Thoracic aorta (tissue), 2 donors: ENCODE measurements at places on chromosomes 11 and 22. TPM values are rescaled to one million over a fixed set of nuclear protein-coding genes. Genes with fewer than 3 reads are reported as not detected.

DNA sequence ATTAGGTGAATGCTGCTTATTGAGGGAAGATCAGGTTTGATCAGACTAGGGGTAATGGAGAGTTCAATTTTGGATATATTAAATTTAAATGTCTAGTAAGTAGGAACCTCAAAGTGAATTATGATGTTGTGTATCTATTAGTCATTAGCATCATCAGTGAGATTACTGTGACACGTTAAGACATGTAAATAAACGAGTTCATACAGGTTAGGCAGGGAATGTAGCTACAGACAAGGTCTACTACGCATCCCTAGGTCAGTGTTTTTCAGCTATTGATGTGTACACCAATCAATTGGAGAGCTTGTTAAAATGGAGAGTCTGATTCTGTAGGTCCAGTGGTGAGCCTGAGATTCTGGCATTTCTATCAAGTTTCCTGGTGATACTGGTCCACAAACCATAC, 120.1 kb upstream of the LRRC4C start:
- no peak overlapping the region for H3K4me3 ChIP-seq
- H3K36me3 ChIP-seq: no peaks in the 10 kb centered on the region
- no peaks in the 10 kb centered on the region for H3K27me3 ChIP-seq
- DNase-seq: no peak
- H3K27ac ChIP-seq: no peak overlapping the region

MSANTD2 gene
- 16.4 TPM for total RNA-seq

DNA sequence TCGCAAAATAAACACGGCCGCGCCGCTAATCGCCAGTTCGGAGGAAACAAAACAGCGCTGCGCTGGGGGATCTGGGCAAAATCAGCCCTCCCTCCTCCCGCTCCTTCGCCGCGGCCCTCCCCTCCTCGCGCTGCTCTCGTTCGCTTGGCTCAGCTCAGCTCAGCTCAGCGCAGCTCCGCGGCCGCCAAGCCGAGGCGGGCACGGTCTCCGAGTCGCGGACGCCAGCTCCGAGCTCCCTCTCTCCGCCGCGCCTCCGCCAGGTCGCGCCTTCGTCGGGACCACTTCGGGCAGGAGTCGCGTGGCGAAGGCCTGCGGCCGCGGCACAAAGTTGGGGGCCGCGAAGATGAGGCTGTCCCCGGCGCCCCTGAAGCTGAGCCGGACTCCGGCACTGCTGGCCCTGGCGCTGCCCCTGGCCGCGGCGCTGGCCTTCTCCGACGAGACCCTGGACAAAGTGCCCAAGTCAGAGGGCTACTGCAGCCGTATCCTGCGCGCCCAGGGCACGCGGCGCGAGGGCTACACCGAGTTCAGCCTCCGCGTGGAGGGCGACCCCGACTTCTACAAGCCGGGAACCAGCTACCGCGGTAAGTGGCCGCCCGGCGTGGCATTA, at the start of gene SPON1:
Gene SPON1, plus strand, starts transcription at position 162 of the 607 bp plus-strand sequence. Its CDS starts 182 bp downstream, at position 344.
- peak within 1 kb of the TSS; percentile 74 for H3K4me3 ChIP-seq
- no peak for DNase-seq
- no peaks in the 10 kb centered on the region for H3K36me3 ChIP-seq
- H3K27me3 ChIP-seq: no peaks in the 10 kb centered on the region

DNA sequence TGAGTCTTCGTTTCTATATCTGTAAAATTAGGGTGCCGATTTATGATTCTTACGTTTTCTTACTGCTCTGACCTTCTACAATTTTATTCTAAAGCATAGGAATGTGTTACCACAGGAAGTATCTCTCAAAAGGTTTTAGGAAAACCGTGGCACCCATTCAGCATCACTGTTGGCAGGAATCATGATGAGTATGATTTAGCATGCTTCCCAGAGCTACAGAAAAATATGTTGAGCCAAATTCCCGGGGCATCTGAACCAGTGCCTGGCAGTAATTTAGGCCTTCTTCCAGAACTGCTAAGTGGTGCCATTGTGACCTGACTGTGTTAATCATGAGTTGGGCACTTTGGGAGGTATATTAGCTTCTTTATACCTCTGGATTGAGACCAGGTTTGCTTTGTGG, 605.0 kb upstream of the RAG2 start:
- no peak overlapping the region for H3K4me3 ChIP-seq
- H3K36me3 ChIP-seq: no peaks in the 10 kb centered on the region
- no peaks in the 10 kb centered on the region for H3K4me1 ChIP-seq
- no peak overlapping the region for H3K27ac ChIP-seq
- no peaks in the 10 kb centered on the region for H3K27me3 ChIP-seq

OR9Q2 gene
- not detected for total RNA-seq

- no peak overlapping the region for H3K27ac ChIP-seq
- H3K4me1 ChIP-seq: peaks cover 36% of the 10 kb centered on the region
- H3K27me3 ChIP-seq: no peaks in the 10 kb centered on the region
Measured at GRCh38 chr11:134038897-134039470, 29.9 kb upstream of the JAM3 start.

OR5M8 gene
- not detected for total RNA-seq

DNA sequence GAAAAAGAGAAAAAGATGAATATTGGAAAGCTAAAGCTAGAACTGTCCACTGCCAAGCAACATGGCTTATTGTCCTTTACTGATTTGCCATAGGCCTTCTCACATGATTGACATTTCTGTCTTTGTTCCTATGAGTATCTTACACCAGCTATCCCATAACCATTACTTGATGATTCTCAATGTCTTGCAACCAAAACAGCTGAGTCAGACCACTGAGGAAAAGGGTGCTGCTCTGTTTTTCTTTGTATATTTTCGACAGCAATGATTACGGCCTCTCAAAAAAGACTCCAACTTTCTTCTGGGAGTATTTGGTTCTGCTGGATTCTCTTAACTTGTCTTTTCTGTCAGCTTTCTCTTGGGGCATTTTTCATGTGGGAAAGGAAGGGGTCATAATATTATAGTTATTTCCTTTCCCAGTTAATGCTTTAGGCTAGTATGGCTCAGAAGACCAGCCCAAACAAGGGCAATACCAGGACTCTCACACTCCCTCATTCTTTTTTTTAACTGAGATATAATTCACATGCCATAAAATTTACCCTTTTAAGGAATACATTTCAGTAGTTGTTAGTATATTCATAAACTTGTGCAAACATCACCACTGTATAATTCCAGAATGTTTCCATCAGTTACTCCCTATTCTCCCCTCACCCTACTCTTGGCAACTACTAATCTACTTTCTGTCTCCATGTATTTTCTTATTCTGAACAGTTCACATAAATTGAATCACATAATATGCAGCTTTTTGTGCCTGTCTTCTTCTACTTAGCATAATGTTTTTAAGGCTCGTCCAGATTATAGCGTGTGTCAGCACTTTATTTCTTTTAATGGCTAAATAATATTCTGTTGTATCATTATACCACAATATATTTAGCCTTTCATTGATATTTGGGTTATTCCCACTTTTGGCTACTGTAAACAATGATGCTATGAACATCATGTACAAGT, 31.1 kb upstream of the FAR1 start:
- DNase-seq: no peak
- no peaks in the 10 kb centered on the region for H3K36me3 ChIP-seq
- H3K27ac ChIP-seq: no peak overlapping the region
- no peaks in the 10 kb centered on the region for H3K27me3 ChIP-seq

- H3K27ac ChIP-seq: no peak overlapping the region
- no peak for DNase-seq
- H3K4me1 ChIP-seq: no peaks in the 10 kb centered on the region
- no peaks in the 10 kb centered on the region for H3K27me3 ChIP-seq
Measured at GRCh38 chr11:82406611-82407010, 327.1 kb downstream of the FAM181B start.

GRCh38 chr11:71241721-71242259, 10.6 kb downstream of the SHANK2 start:
- DNase-seq: no peak
- H3K4me1 ChIP-seq: no peaks in the 10 kb centered on the region
- H3K36me3 ChIP-seq: no peaks in the 10 kb centered on the region
- no peaks in the 10 kb centered on the region for H3K27me3 ChIP-seq
- no peak overlapping the region for H3K27ac ChIP-seq
- H3K4me3 ChIP-seq: no peak overlapping the region

DNA sequence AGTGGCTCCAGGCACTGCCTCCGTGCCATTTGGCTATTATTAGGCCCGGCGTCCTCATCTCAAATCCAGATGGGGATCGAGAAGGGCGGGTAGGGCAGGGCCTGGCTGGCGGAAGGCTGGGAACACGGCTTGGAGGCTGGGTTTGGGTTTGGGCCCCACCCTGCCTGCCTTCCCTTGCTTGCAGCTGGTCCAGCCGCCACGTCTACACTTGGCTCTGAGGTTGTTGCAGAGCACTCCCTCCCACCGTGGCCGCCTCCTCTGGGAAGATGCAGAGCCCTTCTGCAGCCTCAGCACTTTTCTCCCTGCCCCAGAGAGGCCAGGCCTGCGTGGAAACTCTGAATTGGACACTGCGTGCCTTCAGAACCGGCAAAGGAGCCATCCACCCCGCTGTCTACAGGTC, 5.2 kb upstream of the SMTN start:
- H3K36me3 ChIP-seq: no peaks in the 10 kb centered on the region
- H3K27ac ChIP-seq: peak overlapping the region; percentile 87
- H3K4me3 ChIP-seq: peak overlapping the region; percentile 32
- H3K27me3 ChIP-seq: no peaks in the 10 kb centered on the region

- H3K27me3 ChIP-seq: no peaks in the 10 kb centered on the region
- H3K27ac ChIP-seq: no peak overlapping the region
- no peak for DNase-seq
- H3K4me1 ChIP-seq: no peaks in the 10 kb centered on the region
- H3K4me3 ChIP-seq: no peak overlapping the region
Measured at GRCh38 chr11:3193373-3194015, 25.1 kb downstream of the MRGPRG start.

SERPIND1 gene
- not detected for total RNA-seq

- no peak for DNase-seq
- no peak overlapping the region for H3K27ac ChIP-seq
Measured at GRCh38 chr11:85123752-85124231, 503.4 kb downstream of the DLG2 start.

IL10RA gene
- total RNA-seq: 72.6 TPM

OSM gene
- total RNA-seq: 27.1 TPM

DNA sequence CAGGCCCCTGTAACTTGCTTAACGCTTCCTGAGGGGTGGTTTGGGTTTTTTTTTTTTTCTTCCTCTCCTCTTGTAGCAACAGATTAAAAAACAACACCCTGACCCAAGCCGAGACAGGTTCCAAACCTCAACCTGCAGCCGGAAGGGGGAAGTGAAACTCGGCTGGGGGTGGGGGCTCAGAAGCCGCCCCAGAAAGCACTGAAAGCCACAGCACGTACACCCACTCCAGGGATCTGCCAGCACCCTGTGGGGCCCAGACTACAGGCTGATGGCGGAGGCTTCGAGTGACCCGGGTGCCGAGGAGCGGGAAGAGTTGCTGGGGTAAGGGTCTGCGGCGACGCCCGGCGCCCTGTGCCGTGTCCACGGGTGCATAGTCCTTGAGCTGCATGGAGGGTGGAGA, at the start of gene LSP1:
Gene LSP1, plus strand, starts transcription at position 208 of the 400 bp plus-strand sequence. Its CDS starts 61 bp downstream, at position 269.
- H3K4me3 ChIP-seq: peak within 1 kb of the TSS; percentile 56
- H3K27me3 ChIP-seq: no peaks in the 10 kb centered on the region
- H3K4me1 ChIP-seq: peaks cover 4% of the 10 kb centered on the region
- no peaks in the 10 kb centered on the region for H3K36me3 ChIP-seq
- no peak within 1 kb of the TSS for H3K27ac ChIP-seq

GRCh38 chr11:17391493-17392355, 3.3 kb upstream of the KCNJ11 start:
- no peak overlapping the region for H3K27ac ChIP-seq

DNA sequence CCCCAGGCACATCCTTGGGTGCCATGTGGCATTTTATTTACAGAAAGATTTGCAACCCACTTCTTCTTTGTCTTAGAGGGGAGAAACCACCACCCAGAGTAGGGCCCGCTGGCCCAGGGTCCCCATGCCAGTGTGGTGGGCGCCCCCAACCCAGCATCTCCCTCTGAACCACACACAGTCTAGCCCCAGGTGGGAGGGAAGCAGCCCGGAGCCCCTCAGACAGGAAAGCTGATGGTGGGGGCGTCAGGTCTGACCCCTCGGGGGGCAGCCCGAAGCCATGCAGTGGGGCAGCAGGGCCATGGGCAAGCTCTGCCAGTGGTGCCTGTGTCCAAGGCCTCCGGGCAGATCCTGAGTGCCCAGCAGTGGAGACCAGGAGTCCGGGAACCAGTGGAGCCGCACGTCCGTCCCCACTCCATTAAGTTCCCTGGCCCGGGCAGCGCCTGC, 11.7 kb downstream of the TRPM5 start:
- H3K4me3 ChIP-seq: no peak overlapping the region
- no peaks in the 10 kb centered on the region for H3K36me3 ChIP-seq
- no peak overlapping the region for H3K27ac ChIP-seq
- DNase-seq: no peak
- no peaks in the 10 kb centered on the region for H3K27me3 ChIP-seq

RAB39A gene
- 5.4 TPM for total RNA-seq

- no peak for DNase-seq
- H3K4me3 ChIP-seq: no peak overlapping the region
- no peaks in the 10 kb centered on the region for H3K27me3 ChIP-seq
- peaks cover 3% of the 10 kb centered on the region for H3K36me3 ChIP-seq
- no peak overlapping the region for H3K27ac ChIP-seq
Measured at GRCh38 chr11:111565114-111565720, 24.7 kb downstream of the LAYN start.

DNA sequence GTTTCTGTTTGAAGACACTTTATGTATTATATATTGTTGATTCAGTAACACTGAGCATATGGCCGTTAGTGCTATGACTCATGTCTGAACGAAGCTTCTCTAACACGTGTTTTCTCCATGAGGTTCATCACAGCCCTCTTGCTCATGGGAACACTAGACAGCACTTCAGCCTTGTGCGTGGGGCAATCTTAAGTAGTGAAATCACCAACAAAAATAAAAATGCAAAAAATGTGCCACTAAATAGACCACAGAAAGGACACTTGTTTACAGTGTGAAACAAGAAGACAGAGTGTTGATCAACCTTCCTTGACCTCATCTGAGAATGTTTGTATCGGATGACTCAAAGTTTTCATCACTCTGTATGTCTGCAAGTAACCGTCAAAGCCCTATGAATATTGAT, 94.5 kb downstream of the FDX1 start:
- no peak for DNase-seq
- no peak overlapping the region for H3K4me3 ChIP-seq
- H3K4me1 ChIP-seq: no peaks in the 10 kb centered on the region
- no peak overlapping the region for H3K27ac ChIP-seq

OR52H1 gene
- 0.81 TPM for total RNA-seq
